Activated CD4-positive, alpha-beta T cell treated with anti-CD3 and anti-CD28 coated beads for 1 hour (primary cell): ENCODE measurements at places on chromosomes 4 and X.

DNA sequence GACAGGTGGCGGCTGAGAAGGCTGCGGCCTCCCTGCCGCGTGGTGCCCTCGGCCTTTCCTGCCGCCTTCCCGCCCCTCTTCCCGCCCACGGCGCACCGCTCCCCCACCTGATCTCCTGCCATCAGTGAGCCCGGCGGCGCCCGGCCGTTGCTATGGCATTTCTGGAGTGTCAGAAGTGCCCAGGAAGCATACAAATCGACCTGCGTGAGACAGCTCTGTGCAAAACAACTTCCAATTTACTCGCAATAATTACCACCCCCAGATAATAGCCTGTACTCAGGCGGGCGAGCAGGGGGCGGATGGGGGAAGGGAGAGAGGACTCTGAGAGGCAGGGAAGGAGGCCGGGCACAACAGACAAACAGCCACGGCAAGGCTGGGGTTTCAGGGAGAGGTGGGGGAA is 16.6 kb upstream of the ERCC6L start:
- DNase-seq, result no peak

- DNase-seq, result no peak
Observed at GRCh38 chrX:19462231-19462630, 53.1 kb downstream of the MAP3K15 start.

GRCh38 chr4:189615217-189615663 is 325.4 kb upstream of the FRG1 start:
- no peak for DNase-seq

GRCh38 chrX:11172415-11172814 is 61.3 kb downstream of the HCCS start:
- no peak for DNase-seq

- DNase-seq, result no peak
Observed at GRCh38 chr4:145423017-145423708, 58.5 kb upstream of the SMAD1 start.

DNA sequence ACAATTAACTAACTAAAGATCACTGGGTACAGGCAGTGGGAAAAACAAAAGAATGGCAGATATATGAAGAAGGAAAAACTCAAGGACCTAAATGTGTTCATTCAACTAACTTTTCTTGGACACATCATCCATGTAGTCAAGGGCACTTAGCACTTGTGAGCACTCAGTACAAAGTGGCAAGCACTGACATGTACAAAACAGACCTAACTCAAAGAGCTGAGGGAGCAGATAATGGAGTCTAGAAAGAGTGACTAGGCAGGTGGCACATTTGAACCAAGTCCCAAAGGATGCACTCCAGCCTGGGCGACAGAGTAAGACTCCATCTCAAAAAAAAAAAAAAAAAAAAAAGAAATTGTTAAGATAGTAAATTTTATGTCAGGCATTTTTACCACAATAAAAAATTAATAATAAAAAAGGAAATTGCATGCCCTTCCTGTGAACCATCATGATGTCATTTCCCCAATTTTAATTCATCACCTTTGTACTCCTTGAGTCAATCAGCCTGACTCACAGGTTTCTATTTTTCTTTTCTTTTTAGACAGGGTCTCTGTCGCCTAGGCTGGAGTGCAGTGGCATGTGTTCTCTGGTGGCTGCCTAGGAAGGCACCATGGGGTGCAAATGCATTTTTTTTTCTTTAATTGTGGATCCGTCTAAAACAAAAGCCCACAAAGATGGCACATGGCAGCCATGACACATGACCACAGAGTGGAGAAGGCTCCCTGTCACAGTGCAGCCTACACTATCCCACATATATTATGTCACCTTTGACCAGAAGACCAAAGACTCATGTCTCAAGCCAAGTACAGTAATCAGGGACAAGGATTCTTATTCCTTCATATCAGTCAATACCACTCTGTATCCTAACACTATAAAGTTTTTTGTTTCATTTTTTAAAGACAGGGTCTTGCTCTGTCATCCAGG is 91.9 kb downstream of the CHST7 start:
- no peak for DNase-seq

DNA sequence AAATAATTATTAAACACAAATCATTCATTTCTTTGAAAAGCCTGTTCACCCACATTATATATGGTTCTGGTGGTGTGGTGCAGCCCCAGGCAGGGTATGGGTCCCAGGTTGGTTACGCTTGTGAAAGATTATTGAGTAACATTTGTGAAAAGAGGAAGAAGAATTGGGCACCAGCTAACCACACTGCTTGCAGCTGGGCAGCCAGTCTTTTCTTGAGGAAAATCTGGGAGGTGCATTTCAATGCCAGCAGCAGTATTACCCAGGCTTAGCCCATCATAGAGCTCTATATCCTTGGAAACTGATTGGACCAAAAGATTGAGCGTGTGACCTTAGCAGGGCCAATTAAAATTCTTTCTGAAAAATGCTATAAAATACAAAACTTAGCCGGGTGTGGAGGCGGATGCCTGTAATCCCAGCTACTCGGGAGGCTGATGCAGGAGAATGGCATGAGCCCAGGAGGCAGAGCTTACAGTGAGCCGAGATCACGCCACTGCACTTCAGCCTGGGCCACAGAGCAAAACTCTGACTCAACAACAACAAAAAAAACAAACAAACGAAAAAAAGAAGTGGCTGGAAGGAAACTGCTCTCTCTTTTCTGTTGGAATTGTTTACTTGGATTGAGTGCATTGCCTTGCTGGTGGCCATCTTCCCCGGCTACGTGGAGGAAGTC is 9.7 kb upstream of the PLAC8 start:
- DNase-seq, result no peak

GRCh38 chrX:56782352-56782751 is 53.3 kb downstream of the NBDY start:
- no peak for DNase-seq

- DNase-seq, result no peak
Observed at GRCh38 chrX:152989292-152989658, 4.6 kb downstream of the PNMA5 start.

GRCh38 chrX:150886381-150886780 is 12.1 kb downstream of the CD99L2 start:
- no peak for DNase-seq

DNA sequence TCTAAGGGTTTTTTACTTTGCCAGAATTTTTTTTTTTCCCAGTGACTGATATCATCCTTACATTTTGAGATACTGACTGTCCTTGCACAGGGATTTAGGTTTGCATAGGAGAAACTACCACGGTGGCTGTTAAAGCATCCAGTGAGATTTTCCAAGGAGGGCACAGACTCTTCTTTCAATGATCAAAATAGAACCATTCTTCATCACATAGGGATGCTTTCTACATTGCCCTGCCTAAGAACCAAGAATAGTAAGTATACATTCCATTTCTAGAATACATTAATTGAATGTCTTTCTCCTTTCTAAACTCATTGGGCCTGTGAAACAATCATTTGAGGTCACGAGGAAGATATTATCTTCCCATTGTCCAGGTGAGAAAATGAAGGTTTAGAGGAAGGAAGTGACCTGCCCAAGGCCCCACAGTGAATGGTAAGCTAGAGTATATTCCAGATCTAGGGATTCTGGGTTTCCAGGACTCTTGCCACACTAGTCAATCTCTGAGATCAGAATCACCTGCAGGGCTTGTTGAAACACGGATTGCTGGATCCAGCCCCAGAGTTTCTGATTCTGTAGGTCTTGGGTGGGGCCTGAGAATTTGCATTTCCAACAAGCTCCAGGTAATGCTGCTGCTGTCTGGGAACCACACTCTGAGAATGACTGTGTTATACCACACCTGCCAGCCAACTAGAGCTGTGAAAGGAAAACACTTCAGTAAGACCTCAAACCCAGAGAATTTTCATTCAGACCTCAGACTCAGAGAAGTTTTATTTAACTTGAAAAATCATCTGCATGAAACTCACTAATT is 17.7 kb upstream of the TMEM154 start:
- no peak for DNase-seq

- DNase-seq, result no peak
Observed at GRCh38 chr4:2412534-2412884, 5.9 kb downstream of the ZFYVE28 start.

- no peak for DNase-seq
Observed at GRCh38 chrX:80799584-80799983, 10.1 kb downstream of the BRWD3 start.

DNA sequence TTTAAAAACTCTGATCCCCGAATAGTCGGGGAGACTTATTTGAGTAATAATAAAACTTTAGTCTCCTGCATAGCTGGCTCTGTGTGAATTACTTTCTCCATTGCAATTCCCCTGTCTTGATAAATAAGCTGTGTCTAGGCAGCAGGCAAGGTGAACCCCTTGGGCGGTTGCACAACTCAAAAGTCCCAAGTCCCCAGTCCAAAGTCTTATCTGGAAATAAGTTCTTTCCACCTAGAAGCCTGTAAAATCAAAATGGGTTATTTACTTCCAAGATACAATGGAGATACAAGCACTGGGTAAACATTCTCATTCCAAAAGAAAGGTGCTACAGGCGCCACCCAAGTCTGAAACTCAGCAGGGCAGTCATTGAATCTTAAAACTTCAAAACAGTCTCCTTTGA is 10.1 kb upstream of the PNMA5 start:
- DNase-seq, result no peak

- peak; percentile 40 for DNase-seq
Observed at GRCh38 chr4:181143250-181143854, 1099.8 kb upstream of the TENM3 start.

DNA sequence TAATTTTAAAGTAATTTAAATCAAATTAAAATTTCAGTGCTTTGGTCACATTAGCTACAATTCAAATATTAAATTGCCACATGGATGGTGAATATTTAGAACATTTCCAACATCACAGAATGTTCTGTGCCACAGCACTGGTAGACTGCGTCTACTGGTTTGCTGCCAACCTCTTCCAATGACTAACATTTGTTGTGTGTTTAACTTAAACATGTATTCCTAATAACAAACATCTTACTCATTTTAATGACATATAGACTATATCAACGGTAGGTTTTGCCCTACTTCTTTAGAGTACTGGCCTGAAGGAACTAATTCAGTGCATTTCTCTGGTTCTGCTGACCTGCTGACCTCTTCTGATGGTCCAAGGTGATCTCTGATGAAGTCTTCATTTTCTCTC is 157.6 kb downstream of the DCK start:
- DNase-seq, result no peak

DNA sequence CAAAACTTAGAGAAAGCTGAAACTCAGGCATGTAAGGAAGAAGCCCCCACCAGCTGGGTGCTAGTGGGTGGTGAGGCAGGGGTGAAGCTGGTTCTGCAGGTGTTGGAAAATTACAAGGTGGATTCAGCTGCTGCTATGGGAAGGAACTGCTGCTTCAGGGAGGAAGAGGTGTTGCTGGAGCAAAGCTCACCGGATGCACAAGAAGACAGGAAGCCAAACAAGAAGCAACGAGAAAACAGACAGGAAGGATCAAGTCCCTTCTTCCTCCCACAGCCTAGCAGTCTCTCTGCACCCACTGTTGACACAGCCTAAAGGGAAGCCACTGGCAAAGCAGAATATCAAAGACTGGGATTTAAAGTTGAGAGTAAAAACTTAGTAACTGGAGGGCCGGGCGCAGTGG is 100.2 kb upstream of the JADE1 start:
- DNase-seq, result no peak

DNA sequence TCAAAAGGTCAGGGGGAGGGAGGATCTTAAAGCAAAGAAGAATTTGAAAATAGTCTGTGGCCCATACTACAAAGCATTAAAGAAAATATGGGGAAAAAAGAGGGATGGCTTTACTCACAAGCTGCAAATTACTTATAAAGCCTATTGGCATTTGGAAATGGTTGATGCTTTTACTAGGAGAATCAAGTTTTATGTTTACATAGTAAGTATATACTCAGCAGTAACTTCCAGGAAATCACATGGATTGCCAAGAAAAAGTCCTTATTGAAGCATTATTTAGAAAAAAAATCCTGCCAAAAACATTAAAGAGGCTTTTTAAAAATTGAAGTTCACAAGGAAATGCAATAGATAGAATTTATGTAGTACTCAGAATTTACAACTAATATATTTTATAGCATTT is 8.4 kb upstream of the SH3RF1 start:
- DNase-seq, result no peak

- DNase-seq, result peak; percentile 63
Observed at GRCh38 chrX:71111141-71111843, at the start of gene IL2RG. IL2RG (minus strand) TSS chrX:71111577; CDS start chrX:71111539, 38 bp downstream.

- DNase-seq, result no peak
Observed at GRCh38 chr4:140743194-140743931, 12.8 kb downstream of the TBC1D9 start.

- DNase-seq, result no peak
Observed at GRCh38 chr4:57369446-57369845, 259.3 kb upstream of the IGFBP7 start.
